T-helper 9 cell (primary cell): ENCODE measurements at places on chromosomes 13 and 19.

DNA sequence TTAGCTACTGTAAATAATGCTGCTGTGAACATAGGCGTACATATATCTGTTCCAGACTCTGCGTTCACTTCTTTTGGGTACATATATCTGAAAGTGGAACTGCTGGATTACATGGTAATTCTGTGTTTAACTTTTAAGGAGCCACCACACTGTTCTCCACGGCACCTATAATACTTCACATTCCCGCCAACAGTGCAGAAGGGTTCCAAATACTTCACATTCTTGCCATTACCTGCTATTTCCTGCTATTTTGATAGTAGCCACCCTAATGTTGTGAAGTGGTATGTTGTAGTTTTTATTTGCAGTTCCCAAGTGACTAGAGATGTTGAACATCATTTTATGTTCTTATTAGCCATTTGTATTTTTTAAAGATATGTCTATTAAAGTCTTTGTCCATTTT, 377.4 kb upstream of the SLC10A2 start:
- no peak for DNase-seq

GRCh38 chr19:10655457-10656312, 1.5 kb downstream of the ILF3 start:
- DNase-seq = no peak

DNA sequence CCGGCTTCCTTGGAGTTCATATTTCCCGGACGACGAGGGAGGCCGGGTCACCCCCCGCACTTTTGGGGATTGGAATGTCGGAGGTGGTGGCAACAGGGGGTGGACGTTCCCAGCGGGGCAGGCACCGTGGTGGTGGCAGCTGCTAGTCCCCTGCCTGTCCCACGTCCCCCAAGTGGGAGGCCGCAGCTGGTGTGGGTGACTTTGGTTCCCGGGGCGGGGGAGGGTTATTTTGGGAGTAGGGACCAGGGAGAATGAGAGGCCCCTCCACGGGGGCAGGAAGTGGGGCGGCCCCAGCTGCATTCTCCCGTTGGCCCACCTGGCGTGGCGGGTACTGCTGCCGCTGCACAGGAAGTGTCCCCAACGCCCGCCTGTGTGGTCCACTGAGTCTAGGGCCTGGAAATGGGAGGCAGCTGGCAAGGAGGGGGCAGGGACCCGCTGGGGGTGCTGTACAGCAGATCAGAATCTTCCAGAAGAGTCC, 11.1 kb upstream of the PLIN3 start:
- DNase-seq = no peak

DNA sequence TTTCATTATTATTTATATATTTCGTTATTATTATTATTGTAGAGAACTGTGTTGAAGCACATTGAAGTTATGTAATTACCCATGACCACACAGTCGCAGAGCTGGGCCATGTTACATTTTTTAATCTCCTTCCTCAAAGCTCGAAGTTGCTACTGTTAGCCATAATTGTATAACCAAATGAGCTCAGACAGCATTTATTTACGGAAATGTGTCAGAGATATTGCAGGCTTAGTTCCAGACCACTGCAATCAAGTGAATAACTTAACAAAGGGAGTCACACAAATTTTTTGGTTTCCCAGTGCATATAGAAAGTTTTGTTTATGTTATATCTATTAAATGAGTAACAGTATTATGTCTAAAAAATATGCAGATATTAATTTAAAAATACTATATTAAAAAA, 147.1 kb upstream of the SLITRK1 start:
- no peak for DNase-seq

DNA sequence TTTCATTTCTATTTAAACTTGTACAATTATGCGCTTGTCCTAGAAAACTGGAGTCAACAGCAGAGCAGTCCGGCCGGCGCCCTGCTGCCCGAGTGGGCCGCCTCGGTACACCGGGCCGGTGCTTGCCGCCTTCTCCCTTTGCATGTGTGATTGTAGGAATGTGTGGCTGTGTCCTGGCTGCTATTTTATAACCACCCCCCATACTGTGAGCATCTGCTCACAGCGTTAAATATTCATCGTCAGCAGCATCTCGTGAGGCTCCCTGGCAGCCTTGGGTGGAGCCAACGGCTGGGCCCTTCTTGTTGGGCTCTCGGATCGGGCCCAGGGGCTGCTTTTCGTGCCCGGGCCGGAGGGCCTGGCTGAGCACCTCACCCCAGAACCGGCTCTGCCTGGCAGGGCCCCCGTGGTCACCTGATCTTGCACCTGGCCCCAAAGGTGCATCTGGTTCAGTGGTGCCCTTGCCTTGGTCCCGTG, 10.6 kb downstream of the PIAS4 start:
- DNase-seq = no peak

DNA sequence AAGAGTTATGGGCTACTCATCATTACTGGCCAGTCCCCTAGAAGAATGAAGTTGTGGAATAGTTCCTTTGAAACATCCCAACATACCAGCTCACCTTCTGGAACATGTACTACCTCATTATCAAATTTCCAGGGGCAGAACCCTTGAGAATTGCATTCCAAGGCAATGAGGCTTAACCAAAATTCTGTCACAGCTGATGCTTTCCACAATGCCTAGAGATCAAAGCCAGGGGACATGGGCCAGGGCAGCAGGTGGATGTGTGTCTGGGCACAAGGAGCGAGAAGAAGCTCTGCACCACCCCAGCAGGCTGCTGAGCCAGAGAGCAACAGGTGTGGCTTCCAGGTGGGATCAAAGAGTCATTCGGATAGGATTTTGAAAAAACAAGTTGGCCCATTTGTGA, 362.1 kb downstream of the EFNB2 start:
- no peak for DNase-seq

DNA sequence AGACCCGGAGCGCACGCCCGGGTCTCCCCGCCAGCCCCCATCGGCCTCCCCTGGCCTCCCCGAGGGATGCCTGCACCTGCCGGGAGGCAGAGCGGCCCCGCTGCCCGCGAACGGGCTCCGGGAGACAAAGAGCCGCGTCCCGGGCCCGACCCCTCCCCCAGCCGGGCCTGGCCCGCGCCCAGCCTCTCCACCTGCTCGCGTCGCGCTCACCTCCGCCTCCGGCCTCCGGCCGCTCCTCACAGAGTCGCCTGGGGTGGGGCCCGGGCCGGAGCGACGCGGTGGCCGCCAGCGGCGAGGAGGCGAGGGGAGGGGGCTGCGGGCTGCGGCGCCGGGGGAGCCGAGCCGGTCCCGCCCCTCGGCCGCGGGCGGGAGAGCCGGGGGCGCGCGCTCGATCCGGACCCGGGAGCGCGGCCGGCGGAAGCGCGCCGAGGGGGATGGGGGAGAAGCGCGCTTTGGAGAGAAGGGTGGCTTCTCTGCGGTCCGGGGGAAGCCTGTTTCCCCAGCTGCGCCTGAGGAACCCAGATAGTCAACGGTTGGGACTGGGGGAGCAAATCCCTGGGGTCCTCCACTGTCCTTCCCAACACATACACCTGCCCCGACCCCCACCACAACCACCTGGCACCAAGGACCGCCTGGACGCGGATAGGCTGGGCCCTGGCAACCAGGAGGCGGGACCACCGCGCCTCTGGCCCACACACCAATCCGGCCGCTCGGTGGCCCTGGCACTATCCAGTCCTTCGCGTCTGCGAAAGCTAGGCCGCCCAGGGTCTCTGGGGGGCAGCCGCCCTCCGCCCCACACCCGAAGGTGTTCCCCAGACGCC, at the start of gene PRR36:
Gene PRR36 (minus strand): TSS at position 315 of the 821 bp plus-strand sequence. CDS start 701 bp downstream, outside the sequence.
- DNase-seq = no peak

- no peak for DNase-seq
Measured at GRCh38 chr19:5526691-5527090, 41.1 kb downstream of the TINCR start.

DNA sequence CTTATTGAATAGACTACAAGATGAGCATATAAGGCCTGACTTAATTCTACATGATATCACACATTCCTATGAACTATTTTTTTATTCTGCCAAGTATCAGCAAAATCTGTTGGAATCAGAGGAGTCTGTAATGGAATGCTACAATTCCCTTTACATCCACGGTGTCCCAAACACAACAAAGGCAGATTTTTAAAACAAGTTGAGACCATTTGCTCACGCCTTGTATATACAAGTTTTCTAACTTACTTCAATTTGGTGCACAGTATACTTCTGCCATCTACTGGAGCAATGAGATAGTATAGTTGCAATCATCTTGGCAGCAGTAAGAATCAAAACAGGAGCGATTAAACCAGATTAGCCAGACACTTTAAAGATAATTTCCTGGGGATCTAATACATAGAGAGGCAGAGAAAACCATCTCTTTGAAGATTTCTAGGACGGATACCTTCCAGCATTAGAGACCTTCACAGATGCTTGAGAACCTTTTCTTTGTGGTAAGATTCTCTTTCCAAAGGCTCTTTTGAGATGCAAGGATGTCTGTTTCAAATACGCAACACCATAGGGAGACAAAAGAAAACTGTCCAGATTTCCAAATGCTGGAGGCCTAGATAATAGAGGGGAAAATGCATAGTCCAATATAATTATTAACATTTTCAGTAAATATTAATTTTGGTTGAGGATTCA, 302.0 kb upstream of the MIR17HG start:
- no peak for DNase-seq

DNA sequence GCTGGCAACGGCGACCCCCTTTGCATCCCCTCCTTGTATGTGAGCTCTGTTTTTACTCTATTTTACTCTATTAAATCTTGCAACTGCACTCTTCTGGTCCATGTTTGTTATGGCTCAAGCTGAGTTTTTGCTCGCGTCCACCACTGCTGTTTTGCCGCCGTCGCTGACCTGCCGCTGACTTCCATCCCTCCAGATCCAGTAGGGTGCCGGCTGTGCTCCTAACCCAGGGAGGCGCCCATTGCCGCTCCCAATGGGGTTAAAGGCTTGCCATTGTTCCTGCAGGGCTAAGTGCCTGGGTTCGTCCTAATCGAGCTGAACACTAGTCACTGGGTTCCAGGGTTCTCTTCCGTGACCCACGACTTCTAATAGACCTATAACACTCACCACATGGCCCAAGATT, 2704.4 kb downstream of the PCDH9 start:
- no peak for DNase-seq

DNA sequence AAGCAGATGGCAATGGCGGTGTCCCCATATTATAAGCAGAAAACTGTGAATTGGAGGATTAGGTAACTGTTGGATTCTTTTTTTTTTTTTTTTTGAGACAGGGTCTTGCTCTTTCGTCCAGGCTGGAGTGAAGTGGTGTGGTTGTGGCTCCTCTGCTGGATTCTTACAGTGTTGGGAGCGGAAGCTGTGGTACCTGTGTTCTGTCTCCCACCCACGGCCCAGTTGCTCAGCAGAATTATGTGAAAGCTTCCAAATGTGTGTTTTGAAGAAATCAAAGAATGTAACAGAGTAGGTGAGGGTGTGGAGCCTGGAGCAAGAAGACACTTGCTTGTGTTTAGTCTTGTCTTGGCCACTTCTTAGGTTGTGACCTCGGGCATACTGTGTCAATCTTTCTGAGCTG, 295.6 kb downstream of the SHISA2 start:
- no peak for DNase-seq

DNA sequence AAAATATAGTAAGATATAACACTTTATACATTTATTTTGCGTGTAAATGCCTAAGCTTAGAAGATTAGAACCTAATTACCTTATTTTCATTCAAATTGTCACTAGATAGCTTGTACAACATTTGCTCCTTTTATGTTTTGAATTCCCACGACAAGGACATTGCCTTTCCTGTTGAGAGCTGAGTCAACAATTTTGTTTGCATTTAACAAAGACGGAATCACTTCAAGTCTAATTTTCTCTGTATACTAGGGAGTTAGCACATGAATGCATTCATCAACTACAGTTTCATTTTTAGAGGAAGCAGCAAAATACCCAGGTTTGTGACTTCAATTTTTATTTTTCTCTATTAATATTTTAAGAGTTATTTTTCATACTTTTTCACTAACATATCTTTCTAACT, 48.7 kb upstream of the PCCA start:
- no peak for DNase-seq
